ENCODE measurements at places on chromosomes 6 and 20.

DNA sequence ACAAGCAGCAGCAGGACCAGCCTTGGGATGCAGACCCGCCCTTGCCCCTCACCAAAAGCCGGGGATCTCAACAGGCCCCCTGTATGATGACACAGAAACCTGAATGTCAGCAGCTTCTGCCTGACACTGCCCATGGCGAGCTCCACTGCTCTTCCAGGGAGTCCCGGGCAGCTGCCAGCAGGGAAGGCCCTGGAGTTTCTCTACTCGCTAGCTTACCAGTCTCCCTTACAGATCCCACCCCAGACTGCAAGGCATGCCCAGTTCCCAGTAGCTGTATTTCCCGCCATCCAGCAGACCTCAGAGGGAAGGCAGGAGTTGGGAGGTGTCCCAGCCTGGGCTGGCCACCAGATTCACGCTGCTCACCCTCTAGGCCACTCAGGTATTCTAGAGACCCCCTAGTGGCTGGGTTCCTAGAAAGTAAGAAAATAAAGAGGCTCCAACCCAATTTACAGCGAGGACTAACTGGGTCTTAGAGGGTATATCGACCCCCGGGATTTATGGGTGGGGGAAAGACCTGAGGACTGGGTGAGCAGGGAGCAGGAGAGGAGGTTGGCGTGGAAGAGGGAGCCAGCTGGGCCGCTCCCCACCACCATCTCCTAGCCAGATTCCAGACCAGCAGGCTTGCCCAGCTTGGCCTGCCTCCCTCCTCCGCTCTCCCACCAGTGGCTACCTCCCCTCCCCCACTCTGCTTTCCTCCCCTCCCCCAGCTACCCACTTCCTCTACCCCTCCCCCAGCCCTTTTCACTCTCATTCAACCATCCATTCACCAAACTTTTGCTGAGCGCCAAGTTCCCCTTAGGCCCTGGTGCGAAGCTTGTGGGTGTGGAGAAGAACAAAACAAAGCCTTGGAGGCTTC lies 9.7 kb upstream of the HMGA1 start:
- DNase-seq: no peak

DNA sequence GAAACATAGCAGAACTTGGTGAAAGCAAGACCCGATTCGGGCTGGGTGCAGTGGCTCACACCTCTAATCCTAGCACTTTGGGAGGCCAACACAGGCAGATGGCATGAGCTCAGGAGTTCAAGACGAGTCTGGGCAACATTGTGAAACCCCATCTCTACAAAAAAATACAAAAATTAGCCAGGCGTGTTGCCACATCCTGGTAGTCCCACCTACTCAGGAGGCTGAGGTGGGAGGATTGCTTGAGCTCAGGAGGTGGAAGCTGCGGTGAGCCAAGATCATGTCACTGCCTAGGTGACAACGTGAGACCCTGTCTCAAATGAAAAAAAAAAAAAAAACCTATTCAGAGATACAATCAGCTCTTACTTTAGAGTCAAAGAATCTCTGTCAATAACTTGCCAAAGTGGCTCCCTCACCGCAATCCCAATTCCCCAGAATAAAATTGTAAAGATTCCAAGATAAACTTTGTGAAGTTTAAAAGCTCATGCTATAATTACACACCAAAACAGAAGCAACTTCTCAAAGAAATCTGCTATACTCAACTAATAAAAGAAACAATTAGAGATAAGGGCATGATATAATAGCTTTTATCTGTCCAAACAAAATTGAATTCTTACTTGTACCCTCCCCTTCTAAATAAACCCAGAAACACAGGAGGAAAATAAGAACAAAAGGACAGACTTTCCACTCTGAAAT lies 33.6 kb downstream of the CDK19 start:
- DNase-seq: no peak

GRCh38 chr6:119347466-119348095 lies 2.0 kb downstream of the MAN1A1 start:
- DNase-seq: no peak

DNA sequence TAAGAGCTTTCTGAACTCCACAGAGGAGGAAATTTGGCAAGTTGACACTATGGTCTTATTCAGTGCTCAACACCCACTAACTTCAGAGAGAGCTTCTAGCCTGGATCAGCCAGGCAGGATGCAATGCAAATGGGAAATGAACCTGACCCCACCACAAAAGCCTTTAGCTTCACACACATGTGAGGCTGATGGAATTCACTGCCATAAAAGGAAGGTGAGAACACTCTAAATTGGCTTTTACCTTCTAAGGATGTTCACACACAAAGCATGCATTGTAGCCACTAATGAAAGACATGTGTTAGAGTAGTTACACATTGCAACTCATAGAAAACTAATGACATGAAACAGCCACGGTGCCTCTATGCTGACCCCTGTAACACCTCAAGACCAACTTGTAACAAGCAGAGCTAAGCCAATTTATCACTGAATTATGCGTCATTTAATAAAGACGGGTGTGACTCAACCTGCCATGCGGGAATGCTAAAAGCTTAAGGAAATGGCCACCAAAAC lies 262.1 kb downstream of the HACE1 start:
- no peak for DNase-seq

- no peak for DNase-seq
Measured at GRCh38 chr6:33925936-33926335, 122.1 kb upstream of the MLN start.

Data from neuronal stem cell (in vitro differentiated cells).